ENCODE measurements at places on chromosomes 12 and 14.

DNA sequence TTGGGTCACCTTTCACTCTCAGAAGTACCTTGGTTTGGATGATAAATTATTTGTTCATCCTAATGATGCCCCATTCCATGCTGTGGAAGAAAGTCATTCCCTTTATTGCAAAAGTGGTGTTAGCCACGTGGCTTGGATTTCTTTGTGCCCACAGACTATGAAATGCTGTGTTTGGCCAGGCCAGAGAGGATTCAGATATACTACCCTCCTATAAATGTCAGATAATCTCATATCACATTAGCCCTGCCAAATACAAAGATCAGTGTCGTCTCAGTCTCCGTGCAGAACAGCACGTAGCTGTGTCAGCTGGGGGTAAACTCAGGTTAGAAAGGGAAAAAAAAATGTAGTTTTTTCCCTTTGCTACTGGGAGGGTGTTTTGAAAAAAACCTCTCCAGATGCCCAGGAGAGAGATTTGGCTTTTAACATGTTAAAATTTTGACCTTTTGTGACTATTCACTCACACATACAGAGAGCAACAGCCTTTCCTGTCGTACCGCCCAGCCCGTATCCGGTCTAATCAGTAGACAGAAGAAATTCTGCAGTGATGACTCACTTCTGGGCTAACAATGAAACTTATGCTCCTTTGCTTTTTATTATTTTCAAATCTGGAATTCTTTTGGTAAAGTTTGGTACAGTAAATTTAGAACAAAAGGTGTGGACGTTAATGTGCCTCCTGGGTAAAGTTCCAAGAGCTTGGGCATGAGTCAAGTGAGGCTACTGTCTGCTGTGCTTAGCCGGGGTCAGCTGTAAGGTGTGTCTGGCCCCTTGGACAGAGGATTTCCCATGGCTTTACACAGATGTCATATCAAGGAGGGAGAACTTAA, 8.5 kb upstream of the PTPRB start:
- DNase-seq, result no peak

DNA sequence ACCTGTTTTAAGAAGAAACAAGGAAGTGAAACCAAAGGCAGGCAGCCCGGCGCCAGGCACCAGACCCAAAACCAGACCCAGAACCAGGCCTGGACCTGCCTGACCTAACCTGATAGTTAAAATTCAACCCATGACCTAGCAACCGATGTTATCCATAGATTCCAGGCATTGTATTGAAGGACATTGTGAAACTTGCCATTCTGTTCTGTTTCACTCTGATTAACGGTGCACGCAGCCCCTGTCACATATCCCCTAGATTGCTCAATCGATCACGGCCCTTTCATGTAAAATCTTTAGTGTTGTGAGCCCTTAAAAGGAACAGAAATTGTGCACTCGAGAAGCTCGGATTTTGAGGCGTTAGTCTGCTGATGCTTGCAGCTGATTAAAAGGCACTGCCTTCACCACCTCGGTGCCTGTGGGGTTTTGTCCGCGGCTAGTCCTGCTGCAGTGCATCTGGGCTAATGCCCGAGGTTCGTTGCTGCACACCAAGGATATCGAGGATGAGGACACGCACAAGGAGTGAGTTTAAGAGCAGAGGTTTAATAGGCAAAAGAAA, 262.5 kb upstream of the TMEM132C start:
- no peak for DNase-seq

DNA sequence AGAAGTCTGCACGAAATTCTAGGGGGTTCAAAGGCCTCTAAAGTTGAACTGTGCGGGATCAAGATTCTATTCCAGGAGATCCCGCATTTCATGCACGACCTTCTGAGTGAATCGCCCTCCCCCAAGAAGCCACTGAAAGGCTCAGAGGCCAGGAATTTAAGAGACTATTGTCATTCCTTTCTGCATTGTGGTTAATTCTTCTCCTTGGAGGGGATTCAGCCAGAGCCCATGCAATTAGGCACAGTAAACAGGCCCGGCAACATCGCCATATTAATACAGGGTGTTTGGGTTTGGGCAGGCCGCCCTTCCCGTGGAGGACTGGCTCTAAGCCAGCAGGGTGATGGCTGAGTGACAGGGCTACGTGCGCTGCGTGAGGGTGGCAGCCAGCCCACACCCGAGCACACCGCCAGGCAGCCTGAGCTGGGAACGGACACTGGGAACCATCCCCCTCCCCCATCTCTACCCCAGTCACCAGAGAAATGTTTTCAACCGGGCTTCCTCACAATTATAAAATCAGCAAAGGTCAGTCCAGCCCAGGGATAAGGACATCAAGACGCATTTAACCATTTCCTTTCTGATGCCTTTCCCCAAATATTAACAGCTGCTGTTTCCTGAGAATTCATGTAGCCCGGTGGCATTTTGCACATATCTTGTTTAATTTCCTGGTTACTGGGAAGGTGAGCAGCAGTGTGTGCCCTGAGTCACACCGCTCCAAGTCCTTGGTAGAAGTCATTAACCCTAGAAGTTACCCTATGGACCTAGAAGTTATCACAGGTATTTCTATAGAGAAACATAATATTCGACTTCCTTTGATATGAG, 12.5 kb downstream of the EGLN3 start:
- no peak for DNase-seq

DNA sequence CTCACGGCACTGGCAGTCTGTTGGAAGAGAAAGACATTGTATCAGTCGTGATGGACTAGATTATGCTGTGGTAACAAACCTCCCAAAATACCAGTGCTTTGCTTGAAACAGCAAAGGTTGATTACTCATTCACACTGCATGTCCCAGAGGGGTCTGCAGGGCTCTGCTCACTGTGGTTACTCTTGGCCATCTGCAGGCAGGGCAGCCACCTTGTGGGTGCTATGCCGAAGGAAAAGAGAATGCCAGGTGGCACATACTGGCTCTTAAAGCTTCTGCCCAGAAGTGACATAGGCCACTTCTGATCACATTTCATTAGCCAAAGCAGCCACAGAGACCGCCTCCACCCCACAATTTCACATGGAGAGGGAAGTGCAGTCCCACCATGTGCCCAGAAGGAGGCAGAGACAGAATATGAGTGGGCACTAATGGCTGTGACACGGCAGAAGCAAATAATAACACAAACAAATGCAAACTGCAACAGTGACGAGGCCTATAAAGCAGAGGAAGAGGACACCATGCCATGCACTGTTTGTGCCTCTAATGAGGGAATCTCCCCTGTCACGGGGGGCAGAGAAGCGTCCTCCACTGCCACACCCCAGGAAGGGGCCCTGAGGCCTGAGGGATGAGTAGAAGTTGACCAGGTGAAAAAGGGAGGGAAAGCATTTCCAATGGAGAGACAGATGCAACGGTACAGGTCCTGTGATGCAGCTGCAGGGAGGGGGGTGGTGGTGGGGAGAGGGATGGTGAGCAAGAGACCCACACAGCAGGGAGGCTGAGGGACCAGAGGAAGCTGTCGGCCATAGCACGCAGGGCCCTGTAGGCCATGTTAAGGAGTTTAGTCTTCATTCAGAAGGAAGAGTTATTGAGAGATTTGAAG, 51.7 kb upstream of the KICS2 start:
- no peak for DNase-seq
